ENCODE measurements at places on chromosomes 6 and 20. TPM values are rescaled to one million over a fixed set of nuclear protein-coding genes. Genes with fewer than 3 reads are reported as not detected.
A peak's percentile ranks its signal among the peaks of the same experiment; 100 is the strongest.

Gene TCF15
- not detected for total RNA-seq

Gene MAD2L1BP
- 282 TPM for total RNA-seq

Gene SLC17A9
- 15.2 TPM for total RNA-seq

DNA sequence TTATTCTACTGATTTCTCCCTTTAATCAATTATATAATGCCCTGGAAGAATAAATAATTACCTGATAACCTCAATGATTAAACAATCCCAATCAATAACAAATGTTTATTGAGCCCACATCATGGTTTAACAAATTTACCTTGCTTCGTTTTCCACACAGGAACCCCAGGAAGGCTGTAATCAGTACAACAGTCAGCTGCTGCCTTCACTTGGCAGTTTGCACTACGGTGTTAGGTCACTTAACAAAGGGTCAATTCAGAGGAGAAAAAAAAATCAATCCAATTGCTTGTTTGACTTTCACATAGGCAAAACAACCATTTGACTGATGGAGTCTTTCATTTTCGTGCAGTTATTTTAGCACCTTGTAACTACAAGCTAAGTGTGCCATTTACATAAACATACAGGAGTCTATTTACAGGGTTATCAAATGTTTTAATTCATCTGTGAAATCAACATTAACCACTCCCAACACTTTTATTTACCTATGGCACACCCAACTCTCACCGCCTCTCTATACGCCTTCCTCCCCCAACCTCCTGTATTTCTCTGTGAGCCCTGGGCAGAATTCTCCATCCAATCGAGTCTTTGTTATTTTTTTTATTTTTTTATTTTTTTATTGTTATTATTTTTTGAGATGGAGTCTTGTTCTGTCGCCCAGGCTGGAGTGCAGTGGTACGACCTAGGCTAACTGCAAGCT is 140.4 kb upstream of the TAB2 start:
- no peaks in the 10 kb centered on the region for H3K27me3 ChIP-seq
- no peak overlapping the region for H3K4me3 ChIP-seq
- DNase-seq = peak; percentile 89
- no peaks in the 10 kb centered on the region for H3K36me3 ChIP-seq

DNA sequence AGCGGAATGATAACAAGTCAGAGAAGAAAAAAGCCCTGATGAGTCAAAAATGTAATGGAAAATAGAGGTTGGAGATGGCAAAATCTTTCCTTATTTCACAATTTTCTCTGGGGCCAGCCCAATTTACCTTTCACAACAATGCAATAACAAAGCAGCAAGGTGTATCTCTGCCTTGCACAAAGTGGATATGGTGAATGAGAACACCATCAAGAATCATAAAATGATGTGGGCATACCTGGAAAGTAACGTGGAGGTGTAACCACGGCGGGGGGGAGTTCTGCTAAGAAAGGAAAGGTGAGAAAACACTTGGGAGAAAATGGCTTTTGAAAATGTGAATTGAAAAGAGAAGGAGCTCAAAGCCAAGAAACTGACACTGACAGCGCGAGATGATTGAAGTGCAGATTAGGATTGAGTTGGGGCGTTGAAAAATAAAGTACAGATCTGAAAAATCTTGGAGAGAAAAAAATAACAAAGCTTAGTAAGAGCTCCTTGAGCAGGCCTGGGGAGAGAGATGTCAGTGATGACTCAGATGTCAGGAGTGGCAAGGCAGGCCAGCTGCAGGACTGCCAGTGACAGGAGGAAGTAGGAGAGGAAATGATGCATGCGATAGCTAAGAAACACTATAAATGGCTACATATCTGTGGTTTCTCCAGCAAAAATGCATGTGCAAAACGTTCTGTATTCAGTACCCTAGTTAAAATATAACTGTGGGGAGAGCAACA is 26.2 kb downstream of the ARHGAP18 start:
- H3K4me1 ChIP-seq = peaks cover 63% of the 10 kb centered on the region
- H3K4me3 ChIP-seq = no peak overlapping the region
- DNase-seq = peak; percentile 72
- peak overlapping the region; percentile 75 for H3K27ac ChIP-seq

GRCh38 chr6:32602383-32602782 is 12.7 kb upstream of the HLA-DRB1 start:
- no peak for DNase-seq
- no peaks in the 10 kb centered on the region for H3K36me3 ChIP-seq
- H3K27me3 ChIP-seq = no peaks in the 10 kb centered on the region
- H3K4me1 ChIP-seq = no peaks in the 10 kb centered on the region

- H3K4me3 ChIP-seq = no peak overlapping the region
- no peaks in the 10 kb centered on the region for H3K36me3 ChIP-seq
- H3K27ac ChIP-seq = no peak overlapping the region
- no peak for DNase-seq
- H3K27me3 ChIP-seq = no peaks in the 10 kb centered on the region
Measured at GRCh38 chr6:22601984-22602383, 32.6 kb downstream of the HDGFL1 start.

GRCh38 chr6:62528894-62529526 is 243.0 kb upstream of the KHDRBS2 start:
- H3K27ac ChIP-seq = no peak overlapping the region

DNA sequence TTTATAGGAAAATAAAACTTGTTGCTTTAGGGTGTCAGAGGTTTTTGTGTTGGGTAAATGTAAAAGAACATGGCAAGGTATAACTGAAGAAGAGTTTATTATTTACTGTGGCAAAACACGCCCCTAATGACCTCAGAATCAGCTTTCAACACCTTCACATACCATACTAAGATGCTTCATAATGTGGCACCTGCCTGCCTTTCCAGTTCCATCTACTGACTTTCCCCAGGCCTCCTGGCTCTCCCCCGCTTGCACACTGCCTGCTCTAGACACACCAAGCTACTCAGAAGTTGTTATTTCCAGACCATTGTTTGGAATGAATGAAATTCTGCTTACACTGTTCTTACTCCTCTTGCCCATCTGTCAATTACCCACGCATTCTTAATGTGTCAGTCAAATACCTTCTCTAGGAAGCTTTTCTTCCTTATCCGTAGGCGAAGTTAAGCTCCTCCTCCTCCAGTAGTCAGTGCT is 1.8 kb downstream of the TIAM2 start:
- DNase-seq = peak; percentile 47
- H3K36me3 ChIP-seq = no peaks in the 10 kb centered on the region
- H3K4me3 ChIP-seq = no peak overlapping the region

- H3K27me3 ChIP-seq = no peaks in the 10 kb centered on the region
- no peak overlapping the region for H3K27ac ChIP-seq
Measured at GRCh38 chr6:37177935-37178517, 8.1 kb downstream of the PIM1 start.

DNA sequence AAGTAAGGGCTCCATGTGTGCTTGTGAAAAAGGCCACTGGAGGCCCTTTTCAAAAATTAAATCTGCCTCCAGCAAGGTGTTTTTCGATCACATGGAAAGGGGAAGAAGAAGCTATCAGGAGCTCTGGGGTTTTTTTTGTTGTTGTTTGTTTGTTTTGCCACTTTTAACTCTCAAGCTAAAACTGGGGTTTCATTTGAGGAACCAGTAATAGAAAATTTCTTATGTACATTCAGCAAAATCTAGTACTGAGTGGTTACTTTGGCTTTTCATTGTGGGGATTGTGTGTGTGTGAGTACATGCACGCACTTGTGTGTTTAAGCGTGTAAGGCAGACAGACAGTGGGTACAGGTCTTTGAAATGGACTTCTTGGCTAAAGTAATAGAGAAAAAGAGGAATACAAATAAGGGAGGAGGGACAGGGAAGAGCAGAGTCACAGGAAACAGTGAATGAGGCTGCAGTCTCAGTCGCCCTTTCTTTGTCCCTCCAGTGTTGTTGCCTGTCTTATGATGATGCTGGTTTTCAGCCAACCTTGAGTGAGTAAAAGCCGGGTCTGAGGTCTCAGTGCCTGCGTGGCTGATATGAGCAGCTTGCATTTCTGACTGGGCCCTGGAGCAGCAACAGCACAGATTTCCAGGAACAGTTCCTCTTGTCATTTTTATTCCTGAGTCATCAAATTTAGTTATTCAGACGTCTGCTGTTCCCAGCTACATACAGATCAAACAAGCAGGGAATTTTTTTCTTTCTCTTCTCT is 26.2 kb downstream of the SLC16A10 start:
- H3K4me1 ChIP-seq = peaks cover 7% of the 10 kb centered on the region
- H3K36me3 ChIP-seq = no peaks in the 10 kb centered on the region
- no peak overlapping the region for H3K4me3 ChIP-seq
- H3K27me3 ChIP-seq = no peaks in the 10 kb centered on the region
- peak; percentile 42 for DNase-seq
- peak overlapping the region; percentile 50 for H3K27ac ChIP-seq

DNA sequence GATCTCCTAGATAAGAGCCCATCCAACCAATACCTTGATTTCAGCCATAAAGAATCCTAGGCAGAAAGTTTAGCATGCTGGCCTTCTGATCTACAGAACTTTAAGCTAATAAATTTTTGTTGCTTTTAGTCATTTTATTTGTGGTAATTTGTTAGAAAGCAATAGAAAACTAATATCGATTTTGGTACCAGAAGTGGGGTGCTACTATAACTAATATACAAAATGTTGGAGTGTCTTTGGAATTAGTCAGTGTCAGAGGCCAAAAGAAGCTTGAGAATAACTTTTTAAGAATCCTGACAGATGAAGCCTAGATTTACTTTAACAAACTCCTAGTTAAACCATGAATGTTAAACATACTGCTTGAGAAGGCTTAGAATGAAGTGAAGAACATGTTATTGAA is 83.6 kb upstream of the HSF2 start:
- H3K27ac ChIP-seq = no peak overlapping the region
- H3K4me3 ChIP-seq = no peak overlapping the region
- H3K36me3 ChIP-seq = no peaks in the 10 kb centered on the region
- H3K27me3 ChIP-seq = no peaks in the 10 kb centered on the region
- no peak for DNase-seq

DNA sequence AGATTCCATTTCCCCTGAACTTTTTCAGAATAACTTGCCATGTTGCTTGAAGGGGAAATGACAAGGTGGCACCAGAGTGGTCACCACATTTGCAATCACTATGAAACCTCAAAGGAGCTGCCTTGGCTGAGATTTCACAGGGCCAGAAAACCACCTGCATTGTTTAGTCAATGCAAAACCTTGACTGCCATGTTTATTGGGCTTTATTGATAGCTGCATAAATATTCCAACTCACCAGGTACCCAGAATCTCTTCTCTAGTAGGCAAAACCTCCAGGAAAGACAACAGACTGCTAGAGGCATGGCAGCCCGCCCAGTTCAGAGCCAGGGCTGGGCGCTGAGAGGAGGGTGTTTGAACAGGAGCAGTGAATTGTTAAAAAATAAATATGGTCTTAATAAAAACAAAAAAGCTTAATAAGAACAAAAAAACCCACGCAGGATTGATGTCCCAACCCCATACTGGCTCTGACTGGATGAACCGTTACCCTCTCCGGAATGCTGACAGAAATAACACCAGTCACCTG is 375.6 kb downstream of the ZFAND3 start:
- no peak overlapping the region for H3K27ac ChIP-seq
- H3K4me1 ChIP-seq = no peaks in the 10 kb centered on the region
- DNase-seq = peak; percentile 44
- H3K4me3 ChIP-seq = no peak overlapping the region
- no peaks in the 10 kb centered on the region for H3K27me3 ChIP-seq

DNA sequence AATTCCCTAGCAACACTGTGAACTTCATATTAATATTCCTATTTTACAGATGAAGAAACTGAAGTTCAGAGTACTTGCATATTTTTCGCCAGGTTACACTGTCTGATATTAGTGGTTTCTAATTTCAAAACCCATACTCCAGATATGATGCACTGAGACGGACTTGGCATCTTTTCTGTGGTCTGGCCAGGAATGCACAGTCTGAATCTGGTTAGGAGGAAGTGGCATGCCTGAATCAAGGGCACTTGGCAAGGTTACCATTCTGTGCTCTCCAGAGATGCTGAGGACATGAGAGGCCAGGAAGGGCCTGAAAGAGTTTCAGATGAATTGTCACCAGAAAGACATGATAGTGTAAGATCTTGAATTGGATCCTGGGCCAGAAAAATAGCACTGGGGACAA is 150.1 kb downstream of the HAO1 start:
- H3K36me3 ChIP-seq = no peaks in the 10 kb centered on the region
- H3K4me3 ChIP-seq = no peak overlapping the region
- no peak overlapping the region for H3K27ac ChIP-seq
- H3K4me1 ChIP-seq = no peaks in the 10 kb centered on the region
